ENCODE measurements at places on chromosomes 2 and 18.

GRCh38 chr18:37199741-37200140 is 365.9 kb downstream of the CELF4 start:
- DNase-seq, result no peak

DNA sequence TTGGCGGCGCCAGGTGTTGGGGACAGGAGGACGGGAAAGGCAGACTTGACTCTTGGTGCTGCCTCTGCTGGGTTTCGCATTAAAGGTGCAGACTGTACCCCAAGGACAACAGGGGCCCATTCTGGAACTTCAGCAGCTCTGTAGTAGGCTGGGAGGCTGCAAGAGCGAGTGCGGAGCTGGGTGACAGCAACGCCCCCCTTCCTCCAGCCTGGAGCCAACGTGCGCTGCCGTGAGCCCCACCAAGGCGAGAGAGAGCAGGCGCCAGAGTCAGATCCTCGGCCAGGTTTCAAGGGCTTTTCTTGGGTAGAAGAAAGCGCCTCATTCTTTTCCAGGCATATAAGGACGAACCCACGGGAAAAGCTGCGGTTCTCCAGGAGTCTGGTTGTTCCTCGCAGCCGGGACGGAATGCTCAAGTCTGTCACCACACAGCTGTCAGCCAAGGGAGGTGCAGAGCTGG is 1.9 kb downstream of the DOK6 start:
- DNase-seq, result no peak

DNA sequence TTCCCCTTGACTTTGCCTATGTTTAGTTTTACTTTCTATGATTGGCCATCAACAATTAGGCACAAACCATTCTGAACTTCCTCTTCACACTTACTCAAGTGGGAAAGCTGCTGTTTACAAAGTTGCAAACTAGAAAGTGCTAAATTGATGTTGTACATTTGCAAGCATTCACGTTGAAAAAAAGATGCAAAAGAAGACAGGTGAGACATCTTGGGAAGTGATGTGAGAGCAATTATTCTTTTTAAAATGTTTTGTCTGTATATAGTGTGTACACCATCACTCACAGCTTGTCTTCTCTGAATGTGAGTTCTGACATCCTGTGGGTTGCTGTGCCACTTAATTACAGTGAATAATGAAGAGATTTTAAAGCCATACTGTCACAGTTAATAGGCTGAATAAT is 874.1 kb upstream of the LRATD1 start:
- DNase-seq, result no peak

DNA sequence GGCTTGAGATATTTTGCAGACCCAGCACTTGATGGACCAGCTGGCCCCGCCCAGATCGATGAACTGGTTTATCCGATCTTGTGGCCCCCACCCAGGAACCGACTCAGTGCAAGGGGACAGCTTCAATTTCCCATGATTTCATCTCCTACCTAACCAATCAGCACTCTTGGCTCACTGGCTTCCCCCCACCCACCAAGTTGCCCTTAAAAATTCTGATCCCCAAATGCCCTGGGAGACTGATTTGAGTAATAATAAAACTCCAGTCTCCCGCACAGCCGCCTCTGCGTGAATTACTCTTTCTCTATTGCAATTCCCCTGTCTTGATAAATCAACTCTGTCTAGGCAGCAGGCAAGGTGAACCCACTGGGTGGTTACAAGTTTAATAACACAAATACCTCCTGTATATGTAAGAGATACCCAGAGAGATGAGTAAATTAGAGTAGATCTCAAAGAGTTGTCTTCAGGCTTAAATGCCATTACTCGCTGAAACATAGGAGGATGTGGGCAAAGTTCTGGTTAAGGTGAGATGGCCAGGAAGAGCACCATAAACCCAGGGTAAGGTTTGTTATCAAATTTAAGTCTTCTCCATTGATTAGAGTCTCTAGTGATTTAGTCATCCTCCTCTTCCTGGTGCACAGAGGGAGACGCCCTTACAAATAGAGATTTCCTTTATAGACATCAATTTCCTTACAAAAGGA is 222.8 kb downstream of the ARL4C start:
- DNase-seq, result no peak

DNA sequence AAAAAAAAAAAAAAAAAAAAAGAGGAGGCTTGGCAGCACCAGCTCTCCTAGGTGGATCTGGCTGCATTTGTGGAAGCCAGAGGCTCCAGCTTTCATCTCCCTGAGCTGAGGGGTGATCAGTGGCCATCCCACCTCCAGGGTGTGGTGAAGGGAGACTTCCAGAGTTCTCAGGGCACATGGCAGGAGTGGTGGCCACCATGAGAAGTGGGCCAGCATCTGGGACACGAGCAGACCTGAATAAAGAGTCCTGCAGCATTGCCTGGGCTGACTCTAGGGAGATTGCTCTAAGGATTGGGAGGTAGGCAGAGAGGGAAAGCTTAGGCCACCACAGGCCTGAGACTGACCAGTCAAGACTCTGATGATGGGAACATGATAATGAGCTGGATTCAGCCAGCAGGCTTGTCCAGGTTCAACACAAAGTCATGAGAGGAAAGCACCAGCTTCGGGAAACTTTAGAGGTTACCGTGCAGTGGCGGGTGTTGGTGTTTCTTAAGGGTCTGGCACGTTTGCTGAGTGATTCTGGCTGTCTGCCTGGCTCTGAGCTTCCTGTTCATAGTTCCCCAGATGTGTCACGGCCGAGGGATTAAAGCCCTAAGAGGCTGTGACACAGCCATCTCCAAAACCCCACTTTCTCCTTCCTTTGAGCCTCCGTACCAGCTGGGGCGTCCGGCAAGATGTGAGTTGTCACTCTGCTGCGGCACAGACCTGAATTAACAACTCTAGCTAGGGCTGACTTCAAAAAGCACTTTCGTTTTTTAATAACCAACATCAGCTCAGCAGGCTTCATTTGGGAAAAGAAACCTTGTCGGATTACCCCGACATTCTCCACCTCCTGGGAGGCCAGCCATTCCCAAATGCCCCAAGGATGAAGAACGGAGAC is 38.3 kb upstream of the IL1R1 start:
- DNase-seq, result no peak

GRCh38 chr2:204913312-204913711 is 368.0 kb downstream of the PARD3B start:
- DNase-seq, result no peak

DNA sequence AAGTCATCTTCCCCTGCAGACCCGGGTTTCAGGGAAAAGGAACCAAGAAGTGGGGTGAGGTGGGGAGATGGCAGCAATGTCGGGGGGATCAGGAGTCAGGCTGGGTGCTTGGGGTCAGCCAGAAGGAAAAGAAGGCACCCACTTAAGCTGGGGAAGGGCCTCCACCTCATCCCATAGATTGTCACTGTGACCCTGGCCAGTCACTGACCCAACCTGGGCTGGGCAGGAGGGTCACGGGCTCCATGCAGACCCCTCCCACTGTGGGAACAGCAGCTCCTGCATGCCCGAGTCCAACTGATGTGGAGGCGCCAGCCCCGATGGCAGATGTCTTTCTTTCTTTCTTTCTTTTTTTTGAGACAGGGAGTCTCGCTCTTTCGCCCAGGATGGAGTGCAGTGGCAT is 53.6 kb upstream of the HAAO start:
- DNase-seq, result no peak

GRCh38 chr2:195636890-195637289 is 20.1 kb upstream of the SLC39A10 start:
- no peak for DNase-seq

- DNase-seq, result no peak
Measured at GRCh38 chr2:235728800-235729556, 235.1 kb downstream of the AGAP1 start.

- no peak for DNase-seq
Measured at GRCh38 chr2:211503856-211504255, 947.5 kb downstream of the CPS1 start.

GRCh38 chr2:106531676-106532214 is 44.6 kb downstream of the CD8B2 start:
- no peak for DNase-seq

GRCh38 chr2:181203916-181204315 is 223.5 kb downstream of the UBE2E3 start:
- no peak for DNase-seq

- no peak for DNase-seq
Measured at GRCh38 chr2:176002688-176003210, 682 bp upstream of the LNPK start.

GRCh38 chr2:206840999-206841398 is 75.6 kb downstream of the FASTKD2 start:
- DNase-seq, result no peak

GRCh38 chr2:127064642-127065250 is 42.2 kb downstream of the BIN1 start:
- peak; percentile 50 for DNase-seq

DNA sequence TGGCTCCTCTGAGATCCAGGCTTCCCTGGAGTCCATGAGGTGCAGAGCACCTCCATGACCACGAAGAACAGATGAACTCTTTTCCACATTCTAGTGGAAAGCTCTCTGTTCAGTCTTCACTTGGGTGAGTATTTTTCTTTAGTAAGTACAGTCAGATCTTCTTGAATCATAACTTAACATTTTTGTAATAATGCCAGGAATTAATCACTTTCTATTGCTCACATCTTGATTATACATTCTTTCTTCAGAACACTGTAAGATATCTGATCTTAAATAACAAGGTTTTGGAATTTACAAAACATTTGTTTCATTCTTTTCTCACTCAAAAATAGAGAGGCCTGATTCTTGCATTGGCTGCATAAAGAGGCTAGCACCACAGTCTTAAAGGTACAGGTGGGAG is 45.4 kb upstream of the RND3 start:
- no peak for DNase-seq
